Activated T-helper 1 cell treated with Interleukin-2 at 50 U/mL for 16 hours (primary cell): ENCODE measurements at places on chromosomes 11 and 22.
A peak's percentile ranks its signal among the peaks of the same experiment; 100 is the strongest.

DNA sequence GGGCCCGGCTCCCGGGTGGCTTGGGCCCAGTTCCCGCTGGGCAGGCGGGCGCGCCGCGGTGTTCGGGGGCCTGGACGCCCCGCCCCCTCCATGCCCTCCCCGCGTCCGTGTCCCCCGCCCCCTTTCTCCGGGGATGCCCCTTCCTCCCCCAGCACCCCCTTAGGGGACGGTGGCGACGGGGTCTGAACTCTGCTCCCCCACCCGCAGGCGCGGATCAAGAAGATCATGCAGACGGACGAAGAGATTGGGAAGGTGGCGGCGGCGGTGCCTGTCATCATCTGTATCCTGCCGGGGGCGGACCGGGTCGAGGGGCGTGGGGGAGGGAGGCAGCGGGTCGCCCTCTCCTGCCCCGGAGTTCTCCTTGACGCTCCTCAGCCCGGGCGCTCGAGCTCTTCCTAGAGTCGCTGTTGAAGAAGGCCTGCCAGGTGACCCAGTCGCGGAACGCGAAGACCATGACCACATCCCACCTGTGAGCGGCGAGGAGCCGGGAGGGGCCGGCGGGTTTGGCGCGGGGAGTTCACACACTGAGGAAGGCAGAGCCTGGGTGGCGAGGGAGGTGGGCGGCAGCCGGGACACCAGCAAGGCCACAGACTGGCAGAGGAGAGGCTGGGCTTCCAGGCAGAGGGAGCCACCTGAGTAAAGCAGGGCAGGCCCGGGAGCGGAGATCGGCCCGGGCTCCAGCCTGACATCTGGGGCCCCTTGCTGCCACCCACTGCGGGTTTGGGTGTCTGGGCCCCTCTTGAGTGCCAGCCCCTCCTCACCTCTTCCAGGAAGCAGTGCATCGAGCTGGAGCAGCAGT lies 546 bp downstream of the DRAP1 start:
- peak; percentile 49 for DNase-seq

GRCh38 chr11:35917676-35918075 lies 26.2 kb upstream of the LDLRAD3 start:
- no peak for DNase-seq

DNA sequence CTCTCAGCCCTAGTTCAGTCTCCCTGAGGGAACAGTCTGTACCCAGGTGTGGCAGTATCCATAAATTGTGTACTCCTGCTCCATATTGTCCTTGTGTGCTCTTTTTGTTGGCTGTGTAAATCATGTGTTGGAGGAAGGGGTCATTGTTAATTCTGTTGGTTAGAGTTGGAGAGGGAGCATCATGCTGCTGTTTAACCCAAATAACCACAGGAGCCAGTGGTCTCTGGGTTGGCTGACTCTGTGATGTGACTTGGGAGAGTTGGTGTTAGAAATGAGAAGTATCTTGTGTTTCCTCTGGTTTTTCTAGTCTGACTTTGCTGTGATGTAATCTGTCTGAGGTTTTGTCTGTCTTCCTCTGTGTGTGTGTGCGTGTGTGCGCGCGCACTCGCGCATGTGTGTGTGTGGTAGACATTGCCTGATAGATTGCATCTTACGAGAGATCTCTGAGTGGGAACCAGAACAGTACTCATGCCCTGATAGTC lies 30.5 kb downstream of the CTNND1 start:
- DNase-seq: peak; percentile 76

DNA sequence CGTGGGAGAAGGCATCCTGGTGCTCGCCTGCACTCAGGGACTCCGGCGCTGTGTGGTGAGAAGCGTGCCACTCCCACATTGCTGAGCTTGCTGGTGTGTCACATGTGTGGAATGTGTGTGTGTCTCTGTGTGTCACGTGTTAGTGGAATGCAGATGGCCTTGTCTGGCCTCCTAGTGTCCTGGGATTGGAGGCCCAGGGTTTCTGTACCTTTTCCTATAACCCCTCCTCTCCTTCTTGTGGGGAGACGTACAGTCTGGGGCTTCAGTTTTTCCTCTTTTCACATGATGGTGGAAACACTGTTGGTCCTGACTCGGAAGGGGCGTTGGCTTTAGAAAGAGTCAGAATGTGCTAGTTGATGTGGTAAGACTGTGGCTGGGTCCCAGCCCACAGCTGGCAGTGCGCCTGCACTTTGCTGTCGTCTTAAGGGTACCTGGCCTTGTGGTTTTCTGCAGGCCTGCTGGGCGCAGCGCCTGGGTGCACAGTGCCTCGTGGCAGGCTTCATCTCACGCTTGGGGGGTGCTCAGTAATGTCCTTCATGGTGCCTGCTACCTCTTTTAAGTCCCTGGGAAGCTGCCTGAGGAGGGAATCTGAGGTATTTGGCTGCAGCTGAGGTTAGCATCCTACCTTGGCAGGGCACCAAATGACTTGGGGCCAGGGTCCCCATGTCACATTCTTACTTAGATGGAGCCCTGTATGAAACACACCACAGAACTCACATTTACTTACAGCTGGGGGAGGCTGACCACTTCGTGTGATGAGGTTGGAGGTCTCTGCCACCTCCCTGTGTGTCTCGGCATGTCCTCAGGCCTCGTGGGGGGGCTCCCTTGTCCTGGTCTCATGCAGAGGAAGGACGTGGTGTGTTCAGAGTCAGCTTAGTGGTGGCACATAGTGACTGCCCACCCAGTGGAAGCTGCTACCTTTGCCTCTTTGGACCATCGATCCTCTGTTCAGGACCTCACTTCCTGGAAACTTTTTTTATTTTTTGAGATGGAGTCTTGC lies 61.9 kb downstream of the MED15 start:
- peak; percentile 82 for DNase-seq

GRCh38 chr11:60972182-60973030 lies 926 bp downstream of the CD6 start:
- DNase-seq: no peak

- DNase-seq: no peak
Observed at GRCh38 chr11:62012451-62012831, 45.0 kb upstream of the FTH1 start.

GRCh38 chr11:33674035-33674814 lies 26.4 kb downstream of the C11orf91 start:
- no peak for DNase-seq

DNA sequence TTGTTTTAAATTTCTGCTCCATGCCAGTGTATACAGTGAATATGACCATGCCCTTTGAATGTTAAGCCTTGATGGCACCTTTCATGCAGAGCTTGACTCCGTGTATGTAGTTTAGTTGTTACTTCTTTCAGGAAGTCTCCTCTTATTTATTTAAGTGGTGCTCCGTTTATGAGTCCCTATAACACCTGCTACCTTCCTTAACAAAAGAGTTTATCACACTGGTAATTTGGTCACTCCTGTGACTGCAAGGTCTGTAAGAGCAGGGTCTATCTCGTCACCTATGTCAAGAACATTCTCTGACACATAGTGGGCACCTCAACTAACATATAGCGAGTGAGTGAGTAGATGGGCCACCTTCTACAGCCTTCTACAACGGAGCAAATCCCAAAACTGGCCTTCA lies 152.5 kb downstream of the CCDC34 start:
- DNase-seq: no peak

DNA sequence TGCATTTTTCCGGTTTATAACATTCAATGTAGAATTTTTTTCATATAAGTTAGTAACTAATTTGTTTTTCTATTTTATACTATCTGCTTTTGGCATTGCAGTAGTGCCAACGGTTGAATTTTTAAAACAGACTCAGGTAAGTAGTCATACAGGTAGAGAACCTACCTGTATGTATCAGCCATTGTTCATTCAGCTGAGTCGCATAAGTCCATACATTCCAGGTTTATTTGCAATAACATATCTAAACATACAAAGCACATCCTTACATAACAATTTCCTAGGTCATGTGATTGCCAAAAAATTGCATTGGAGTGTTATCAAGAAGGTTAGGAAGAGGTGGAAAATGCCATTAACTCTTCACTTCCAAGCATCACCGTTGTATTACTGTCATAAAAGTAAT lies 1059.3 kb upstream of the CNTN5 start:
- DNase-seq: no peak

GRCh38 chr11:69514771-69515170 lies 33.3 kb downstream of the LINC01488 start:
- DNase-seq: no peak

GRCh38 chr11:26344647-26345046 lies 12.7 kb downstream of the ANO3 start:
- no peak for DNase-seq

DNA sequence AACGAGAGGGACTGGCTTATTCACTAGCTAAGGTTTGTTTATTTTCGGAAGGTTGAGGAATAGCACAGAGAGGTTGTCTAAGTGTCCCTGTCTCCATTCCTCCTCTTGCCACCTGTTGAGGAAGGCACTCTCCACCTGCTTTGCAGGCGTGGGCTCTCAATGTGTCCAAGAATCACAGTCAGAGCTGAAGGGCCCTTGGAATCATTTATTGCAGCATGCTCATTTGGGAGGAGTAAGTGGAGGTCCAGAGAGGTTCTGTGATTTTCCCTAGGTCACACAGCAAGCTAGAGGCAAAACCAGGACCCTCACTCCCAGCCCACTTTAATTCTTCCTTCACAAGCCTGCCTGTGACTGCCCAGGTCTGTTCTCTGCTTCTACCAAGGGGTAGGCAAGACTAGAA lies 21.3 kb downstream of the ZBTB16 start:
- no peak for DNase-seq

DNA sequence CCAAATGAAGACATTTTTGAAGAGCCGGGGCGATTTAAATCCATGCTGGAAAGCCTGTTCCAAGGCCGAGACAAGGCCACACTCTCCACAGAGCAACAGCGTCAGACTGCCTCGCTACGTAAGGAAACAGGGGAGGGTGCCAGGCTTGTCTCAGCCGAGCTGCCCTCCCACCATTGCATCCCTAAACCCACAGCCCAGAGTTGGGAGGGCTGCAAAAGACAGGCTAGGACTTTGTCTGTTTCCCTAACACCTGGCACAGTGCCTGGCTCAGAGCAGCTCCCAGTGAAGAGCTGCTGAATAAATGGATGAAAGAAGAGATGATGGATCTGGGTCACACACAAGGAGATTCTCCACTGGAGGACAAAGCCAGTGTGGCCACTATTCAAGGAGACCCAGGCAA lies 51.3 kb upstream of the SCUBE2 start:
- DNase-seq: no peak

DNA sequence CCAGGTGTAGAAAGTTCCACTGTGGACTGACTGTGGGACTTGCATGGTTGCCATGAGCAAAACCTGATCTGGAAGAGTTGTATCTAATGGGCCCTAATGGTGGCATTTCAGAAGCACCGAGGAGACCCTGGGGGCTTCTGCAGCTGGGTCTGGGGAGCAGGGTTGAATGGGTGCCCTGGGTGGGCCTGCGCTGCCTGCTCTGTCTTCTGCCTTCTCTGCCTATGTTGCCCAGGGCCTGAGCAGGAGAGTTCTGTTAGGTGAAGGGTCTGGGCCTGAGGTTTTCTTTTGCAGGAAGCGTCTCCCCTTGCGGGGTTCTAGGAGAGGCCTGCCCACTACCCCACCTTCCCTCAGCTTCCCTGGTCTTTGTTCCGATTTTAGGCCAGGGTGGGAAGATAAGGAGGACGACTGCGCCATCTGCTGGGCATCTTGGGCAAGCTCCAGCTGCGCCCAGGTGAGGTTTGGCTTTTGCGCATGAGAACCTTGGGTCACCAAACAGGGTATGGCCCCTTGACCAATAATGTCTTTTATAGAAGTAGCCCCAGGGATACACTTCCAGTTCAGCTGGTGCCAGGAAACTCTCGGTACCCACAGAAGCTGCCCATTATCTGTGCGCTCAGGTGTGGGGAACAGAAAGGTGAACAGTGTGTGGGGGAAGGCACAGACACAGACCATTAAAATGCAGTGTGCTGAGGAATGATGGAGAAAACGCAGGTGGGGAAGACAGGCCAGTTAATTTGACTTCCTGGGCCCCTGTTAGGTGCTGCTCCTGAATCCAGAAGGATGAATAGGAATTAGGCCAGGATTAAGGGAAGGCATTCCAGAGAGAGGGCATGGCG lies 23.2 kb downstream of the COMMD9 start:
- DNase-seq: peak; percentile 5

- DNase-seq: no peak
Observed at GRCh38 chr11:34629711-34630110, 8.8 kb downstream of the EHF start.

GRCh38 chr11:119671561-119672015 lies 57.4 kb downstream of the NECTIN1 start:
- DNase-seq: no peak

DNA sequence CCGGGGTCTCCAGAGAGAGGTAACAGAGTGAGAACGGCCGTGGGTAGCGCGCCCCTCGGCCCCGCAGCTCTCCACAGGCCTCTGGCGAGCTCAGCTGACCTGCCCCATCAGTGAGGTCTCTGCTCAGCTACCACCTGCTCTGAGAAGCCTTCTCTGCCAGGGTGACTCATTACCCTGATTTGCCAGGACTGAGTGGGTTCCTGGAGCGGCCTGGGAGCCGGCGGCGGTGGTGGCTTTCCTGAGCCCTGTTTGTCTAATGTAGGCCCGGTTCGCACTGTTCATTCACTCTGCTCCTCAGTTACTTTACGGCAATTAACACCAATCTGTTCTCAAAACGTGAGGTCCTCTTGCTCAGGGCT lies 351.0 kb upstream of the B3GAT1 start:
- DNase-seq: no peak

DNA sequence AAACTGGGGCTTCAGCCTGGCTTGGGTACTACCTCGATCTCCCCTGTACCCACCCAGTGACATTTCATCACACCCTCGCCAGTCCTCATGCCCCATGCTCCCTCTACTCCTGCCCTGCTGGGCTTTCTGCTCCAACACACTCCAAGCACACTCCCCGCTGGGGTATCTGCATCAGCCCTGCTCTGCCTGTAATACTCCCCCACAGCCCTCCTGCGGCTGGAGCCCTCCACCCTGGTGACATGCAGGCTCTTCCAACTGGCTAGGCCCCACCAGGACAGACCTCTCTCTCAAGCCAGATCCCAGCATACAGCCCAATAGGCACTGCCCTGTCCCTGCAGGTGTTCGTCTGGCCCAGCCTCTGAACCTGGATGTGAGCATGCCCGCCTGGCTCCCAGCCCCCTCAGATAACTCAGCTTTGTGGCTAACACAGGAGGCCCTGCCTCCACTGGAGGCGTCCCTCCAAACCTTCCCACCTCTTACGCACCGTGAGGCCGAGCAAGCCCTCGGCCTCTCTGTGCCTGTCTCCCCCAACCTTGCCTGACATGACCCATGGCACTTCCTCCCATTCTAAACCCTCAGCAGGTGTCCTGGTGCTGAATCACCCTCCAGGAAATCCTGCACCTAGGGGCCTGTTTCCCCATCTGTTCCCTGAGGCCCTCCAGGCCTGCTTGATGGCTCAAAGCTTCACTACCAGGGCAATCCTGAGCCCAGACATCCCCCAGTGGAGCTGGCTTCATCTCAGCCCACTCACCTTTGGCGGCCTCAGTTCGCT lies 33.5 kb upstream of the TXNRD2 start:
- DNase-seq: no peak
